ENCODE measurements at places on chromosomes 6 and 20. TPM values are rescaled to one million over a fixed set of nuclear protein-coding genes. Genes with fewer than 3 reads are reported as not detected.

Gene BRD2
- total RNA-seq: 213 TPM

Gene TGM3
- not detected for total RNA-seq

Gene ZFP64
- 39.1 TPM for total RNA-seq

Gene PRR18
- not detected for total RNA-seq

Gene COX4I2
- total RNA-seq: not detected

Gene HLA-DMB
- not detected for total RNA-seq

Gene ULBP3
- total RNA-seq: 7.5 TPM

- no peak for DNase-seq
These were observed 184.2 kb downstream of the CDH4 start for GRCh38 chr20:61436283-61436666.

GRCh38 chr6:53233309-53233708 lies 84.7 kb upstream of the GCM1 start:
- no peak for DNase-seq

- DNase-seq: no peak
These were observed 126.0 kb downstream of the MOXD1 start for GRCh38 chr6:132275066-132275970.

DNA sequence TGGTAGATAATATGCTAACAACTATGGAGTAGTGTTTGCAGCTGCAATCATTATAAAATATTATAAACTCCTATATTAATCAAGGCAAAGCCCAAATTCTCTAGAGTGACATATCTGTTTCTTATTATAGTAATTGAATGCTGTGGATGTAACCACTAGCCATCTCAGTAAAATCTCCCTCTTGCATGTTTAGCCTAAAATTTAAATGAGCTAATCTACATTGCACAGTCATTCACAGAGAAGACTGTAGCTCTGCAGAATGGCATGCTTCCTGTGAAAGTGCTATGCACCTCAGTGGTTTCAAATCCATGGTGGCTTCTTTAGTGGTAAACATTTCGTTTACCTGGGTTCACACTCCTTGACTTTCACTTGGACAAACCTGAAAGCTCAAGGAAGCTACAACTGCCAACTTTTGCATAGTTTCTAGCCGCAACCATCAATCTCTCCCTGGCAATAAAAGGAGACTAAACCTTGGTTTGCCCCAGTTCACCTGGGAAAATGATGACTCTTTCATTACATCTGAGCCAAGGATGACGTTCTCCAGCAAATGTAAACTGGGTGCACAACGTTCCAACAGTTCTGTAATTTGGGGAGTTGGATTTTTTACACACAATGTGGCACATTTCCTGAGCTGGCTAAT lies 47.2 kb downstream of the FILIP1 start:
- DNase-seq: no peak

DNA sequence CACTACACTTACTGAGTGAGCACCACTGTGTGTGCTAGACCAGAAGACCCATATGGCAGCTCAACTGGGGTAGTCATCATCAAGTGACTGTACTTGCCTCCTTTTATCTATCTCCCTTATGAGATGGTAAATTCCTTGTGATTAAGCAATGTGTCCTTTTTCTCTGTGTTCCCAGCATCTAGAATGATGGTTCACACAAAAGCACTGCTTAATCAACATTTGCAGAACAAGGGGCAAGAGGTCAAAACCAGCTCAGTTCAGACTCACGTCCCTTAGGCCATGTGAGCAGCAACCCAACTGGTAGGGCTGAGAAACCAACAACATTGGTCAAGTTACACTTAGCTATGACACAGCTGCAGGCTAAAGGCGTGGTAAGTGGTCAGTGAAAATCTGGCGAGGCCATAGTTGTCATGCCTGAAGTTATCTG lies 10.0 kb downstream of the TRAM2 start:
- DNase-seq: no peak

DNA sequence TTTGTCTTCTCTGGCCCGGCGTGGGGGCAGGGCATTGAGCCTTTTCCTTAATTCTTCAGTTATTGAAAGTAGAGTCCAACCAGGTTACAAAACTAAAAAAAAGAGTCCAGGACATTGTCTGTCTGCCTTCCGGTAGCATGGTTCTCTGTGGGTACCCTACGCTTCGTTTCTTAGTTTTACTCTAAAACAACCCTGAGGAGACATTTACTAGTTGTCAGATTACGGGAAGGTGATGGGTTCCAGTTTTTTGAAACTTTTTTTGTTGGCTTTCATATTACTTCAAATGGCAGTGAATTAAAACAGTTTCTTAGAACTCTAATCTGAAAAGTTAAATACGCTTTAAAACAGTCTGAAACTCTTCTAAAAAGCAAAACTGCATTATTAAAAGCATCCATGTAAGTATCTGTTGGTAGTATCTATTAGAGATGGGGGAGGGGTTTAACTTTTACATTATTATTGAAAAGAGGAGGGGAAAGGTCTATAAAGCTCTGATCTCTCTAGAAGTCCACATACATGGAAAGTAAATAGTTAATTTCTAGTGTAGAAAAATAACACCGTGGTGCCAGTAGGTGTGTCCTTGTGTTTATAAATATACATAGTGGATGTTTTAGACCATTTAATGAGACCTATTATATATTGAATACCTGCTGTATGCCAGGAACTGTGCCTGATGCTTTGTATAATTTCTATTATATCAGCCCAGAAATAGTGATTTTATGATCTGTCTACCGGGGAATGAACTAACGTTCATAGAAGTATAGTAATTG lies 2.2 kb downstream of the BICRAL start:
- no peak for DNase-seq

- DNase-seq: peak; percentile 22
These were observed 370.7 kb upstream of the TSHZ2 start for GRCh38 chr20:52601295-52601971.

GRCh38 chr6:21808551-21809242 lies 215.1 kb downstream of the SOX4 start:
- DNase-seq: no peak

DNA sequence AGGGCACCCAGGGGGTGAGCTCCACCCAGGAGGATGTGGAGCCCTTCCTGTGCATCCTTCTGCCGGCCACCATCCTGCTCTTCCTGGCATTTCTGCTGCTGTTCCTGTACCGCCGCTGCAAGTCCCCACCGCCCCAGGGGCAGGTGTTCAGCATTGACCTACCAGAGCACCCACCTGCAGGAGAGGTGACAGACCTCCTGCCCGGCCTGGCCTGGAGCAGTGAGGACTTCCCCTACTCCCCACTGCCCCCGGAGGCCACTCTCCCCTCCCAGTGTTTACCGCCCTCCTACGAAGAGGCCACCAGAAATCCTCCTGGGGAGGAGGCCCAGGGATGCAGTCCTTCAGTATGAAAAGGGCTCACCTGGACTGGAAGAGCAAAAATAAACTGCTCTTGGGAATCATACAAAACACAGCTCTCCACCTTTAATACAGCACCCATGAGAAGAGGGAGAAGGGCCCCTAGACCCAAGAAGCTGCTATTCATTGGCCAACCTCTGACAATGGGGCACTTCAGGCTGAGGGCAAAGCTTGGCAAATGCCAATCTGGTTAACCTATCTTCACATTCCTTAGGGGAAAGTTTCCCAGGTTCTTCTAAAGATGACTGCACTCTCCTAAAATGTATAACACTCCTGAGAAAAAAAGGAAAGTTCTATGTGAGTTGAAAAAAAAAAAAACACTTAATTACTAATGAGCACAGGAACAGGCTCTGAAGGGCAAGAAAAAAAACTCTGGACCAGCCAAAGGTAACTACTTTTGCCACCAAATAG lies 5.0 kb downstream of the SMIM28 start:
- no peak for DNase-seq

DNA sequence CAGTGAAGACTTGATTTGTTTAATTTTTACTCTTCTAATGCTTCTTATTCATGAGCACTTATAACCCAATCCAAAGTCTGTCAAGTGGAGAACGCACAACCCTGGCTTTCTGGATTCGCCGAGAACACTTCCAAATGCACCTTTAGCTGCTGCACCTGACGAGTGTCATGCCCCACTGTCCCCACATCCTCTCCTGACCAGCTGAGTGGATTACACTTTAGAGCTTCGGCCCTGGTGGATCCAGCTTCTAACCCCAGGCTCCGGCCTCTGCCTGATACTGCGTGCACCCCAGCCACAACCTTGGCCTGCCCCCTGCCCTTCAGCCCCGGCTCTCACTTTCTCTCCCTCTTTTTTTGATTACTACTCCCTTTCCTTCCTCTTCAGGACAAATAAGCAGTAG lies 258.8 kb downstream of the TMEM242 start:
- DNase-seq: no peak

DNA sequence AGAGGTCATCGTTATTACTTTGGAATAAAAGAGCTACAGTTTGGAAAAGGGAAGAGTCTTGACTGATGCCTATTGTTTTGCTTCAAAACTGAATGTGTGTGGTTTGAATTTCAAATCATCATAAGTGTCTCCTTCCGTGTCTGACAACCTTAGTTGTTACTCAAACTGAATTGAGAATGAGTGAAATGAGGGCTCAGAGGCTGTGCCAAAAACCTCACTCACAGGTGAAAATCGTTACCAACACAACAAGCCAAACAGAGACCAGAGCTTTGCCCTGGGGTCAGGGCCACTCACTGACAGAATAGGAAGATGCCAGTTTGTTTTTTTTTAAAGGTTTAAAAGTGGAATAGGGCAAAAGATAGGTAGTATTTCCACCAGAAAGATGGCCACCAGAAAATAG lies 15.2 kb upstream of the SIRT5 start:
- DNase-seq: no peak

DNA sequence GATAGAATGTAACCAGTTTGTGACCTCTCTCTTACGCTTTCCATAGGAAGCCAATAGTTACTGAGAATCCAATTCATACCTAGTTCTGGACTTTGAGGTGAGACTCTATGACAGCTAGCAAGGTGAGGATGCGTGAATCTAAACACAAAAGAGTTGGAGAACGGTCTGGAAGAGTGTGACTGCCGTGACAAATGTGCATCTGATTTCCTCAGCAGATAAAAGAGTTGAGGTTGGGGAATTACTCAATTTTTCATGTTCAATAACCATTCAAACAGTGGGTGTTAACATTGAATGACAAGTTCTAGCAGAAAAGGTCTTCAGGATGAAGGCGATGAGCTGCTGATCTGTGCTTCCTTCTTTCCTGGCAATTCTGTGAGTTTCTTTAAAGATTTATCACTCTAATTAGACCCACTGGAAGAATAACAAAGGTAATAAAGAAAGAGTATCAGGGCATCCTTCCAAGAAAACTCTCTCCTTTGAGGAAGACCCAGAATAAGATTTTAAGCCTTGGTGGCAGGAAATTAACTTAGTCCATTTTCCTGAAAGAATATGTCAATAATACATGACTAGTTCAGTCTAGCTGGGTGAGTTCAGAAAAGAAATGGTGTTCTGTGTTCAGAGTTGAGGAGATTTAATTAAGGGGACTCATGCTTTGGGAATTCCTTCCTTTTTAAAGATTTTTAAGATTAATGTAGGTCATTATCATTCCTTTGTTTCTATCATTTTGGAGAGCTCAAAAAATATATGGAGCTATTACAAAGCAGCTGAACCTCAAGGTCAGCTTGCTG lies 24.5 kb downstream of the KIF3B start:
- DNase-seq: no peak

- DNase-seq: no peak
These were observed 17.8 kb upstream of the SLC22A7 start for GRCh38 chr6:43280234-43280633.

DNA sequence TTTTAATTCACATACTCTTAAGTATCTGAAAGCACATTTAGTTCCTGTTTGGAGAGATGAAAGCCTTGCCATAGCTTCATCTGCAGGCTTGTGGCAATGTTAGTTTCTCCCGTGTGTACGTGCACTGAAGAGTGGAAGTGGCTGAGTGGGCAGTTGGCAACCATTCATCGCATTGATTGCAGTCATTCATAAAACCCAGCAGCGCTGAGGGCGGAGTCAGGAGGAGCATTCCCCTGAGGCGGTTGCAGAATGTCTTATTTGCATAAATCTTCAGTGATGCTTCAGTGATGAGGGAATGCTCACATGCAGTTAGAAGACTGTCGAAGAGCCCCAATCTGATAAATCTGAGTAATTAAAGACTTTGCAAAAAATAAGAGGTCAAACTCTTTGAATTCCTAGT lies 79.1 kb downstream of the RIMS1 start:
- DNase-seq: peak; percentile 83
